ENCODE measurements at places on chromosomes 7 and 10.

- DNase-seq = no peak
Observed at GRCh38 chr10:48839809-48840679, 99.6 kb downstream of the LRRC18 start.

- DNase-seq = no peak
Observed at GRCh38 chr10:68492118-68492517, 20.3 kb upstream of the DNA2 start.

- DNase-seq = no peak
Observed at GRCh38 chr10:712575-712974, 23.1 kb upstream of the DIP2C start.

- no peak for DNase-seq
Observed at GRCh38 chr7:55135462-55135861, 116.6 kb downstream of the EGFR start.

DNA sequence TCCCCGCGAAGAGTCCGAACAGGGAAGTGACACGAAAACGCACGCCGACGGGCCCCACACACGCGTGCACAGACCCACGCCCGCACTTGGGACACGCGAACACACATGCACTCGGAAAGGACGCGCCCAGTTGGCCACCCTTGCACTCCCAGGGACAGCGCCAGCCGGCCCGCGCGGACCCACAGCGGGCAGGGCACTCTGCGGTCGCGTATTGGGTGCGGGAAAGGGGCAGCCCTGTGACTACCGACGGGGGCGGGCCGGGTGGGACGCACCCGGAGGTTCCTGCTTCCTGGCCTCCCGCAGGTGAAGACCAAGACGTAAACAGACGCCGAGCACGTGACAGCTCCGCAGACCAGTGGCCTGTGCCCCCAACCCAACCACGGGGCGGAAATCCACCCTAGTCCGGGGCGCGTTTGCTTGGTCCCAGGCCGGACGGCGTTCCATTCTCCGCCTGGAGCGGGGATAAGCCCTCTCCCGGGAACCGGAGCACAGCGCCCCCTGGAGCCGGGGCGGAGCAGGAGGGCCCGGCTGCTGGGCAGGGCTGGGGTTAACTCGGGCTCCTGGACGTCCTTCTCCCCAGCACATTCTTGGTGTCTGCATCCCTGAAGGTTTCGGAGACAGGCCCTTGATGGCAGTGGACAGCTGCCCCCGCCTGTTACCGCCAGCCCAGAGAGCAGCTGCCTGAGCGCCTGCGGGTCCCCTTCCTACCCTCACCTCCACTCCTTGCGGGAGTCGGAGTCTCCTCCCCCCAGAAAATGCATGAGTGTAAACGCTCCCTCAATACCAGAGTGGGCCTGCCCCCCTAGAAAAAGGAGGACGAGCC, 2.0 kb upstream of the LZTS2 start:
- DNase-seq = peak; percentile 53

DNA sequence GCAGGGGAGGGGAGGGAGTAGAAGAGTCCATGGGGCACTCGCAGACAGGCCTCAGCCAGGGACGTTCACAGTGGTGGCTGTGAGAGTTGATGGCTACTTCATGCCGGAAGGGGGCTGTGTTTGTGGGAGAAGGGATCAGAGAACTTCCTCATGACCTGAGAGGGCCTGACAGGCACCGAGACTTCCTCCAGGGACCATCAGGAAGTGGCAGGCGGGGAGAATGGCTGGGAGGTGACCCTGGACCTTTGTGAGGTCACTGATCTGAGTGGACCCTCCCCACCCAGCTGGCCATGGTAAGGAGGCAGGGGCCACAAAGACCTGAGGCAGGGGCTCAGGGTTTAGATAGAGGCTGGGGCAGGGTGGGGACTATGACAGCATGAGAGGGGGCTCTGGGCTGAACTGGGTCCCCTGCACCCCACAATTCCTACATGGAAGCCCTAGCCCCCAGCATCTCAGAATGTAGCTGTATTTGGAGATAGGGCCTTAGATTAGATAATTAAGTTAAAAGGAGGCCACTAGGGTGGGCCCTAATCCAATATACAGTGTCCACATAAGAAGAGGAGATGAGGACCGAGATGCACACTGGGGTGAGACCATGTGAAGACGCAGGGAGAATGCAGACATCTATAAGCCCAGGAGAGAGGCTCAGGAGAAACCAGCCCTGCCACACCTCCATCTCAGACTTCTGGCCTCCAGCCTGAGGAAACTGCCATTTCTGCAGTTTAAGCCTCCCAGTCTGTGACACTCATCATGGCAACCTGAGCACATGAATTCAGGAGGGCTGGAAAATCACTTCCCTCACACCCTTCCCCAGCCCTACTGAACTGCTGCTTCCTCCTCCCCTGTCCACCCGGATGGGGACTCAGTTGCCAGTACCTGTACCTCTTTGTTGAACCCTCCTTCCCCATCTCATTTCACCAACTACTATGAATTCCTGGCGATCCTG, 273.9 kb upstream of the ZNF32 start:
- DNase-seq = no peak

DNA sequence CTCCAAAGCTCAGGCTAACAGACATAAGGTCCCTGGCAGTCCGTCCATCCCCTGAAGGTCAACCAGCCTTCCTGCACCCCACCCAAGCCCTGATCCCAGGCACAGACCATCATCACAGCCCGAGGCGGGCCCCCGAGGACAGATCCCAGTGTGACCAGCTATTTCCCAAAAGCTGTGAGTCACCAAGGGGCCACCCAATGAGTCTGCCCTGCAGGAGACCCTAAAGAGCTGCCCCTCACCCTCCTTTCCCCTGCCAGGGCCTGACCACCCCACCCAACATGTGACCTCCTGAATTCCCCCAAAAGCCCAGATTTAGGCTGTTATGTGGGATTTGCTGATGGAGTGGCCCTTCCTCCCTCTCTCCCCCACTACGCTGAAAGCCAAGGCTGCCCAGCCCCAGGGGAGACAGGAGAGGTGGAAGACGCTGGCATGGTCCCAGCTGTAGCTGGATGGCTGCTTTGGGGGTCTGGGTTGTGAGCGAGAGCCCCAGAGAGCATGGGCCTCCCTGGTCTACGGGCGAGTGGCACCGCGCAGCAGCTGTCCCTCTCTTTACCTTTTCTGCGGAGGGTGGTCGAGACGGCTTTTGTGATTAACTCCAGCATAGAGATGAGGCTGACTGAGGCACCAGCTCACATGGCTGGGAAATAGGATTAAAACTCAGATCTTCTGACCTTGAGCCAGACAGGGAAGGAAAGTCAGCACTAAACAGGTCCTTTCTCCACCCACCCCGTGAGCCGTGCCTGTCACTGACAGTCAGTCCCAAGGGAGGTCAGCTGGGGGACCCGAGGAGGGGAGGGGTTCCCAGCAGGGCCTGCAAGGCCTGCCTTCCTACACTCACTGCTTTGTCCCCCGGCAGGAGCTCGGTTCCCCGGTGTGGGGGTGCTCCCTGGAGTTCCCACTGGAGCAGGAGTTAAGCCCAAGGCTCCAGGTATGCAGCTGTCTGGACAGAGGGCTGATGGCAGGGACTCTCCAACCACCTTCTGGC, 16.7 kb downstream of the ELN start:
- no peak for DNase-seq

GRCh38 chr7:73770002-73770859, at the start of gene CLDN3:
CLDN3 (minus strand) TSS chr7:73770270; CDS start chr7:73770049, 221 bp downstream.
- no peak for DNase-seq

DNA sequence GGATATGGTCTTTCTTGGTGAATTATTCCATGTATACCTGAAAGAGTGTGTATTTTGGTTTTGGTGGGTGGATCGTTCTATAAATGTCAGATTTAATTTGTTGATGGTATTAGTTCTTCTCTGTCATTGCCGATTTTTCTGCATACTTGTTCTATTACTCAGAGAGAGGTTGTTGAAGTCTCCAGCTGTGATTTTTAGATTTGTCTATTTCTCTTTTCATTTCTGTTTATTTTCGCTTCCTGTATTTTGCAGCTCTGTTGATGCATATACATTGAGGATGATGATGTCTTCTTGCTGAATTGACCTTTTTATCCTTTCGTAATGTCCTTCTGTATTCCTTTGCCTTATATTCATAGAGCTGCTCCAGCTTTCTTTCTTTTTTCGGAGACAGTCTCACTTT, 12.1 kb upstream of the BHLHA15 start:
- no peak for DNase-seq

- peak; percentile 83 for DNase-seq
Observed at GRCh38 chr7:46781901-46782439, 799.9 kb downstream of the TNS3 start.

- DNase-seq = no peak
Observed at GRCh38 chr10:103837370-103838069, 17.9 kb downstream of the SH3PXD2A start.

DNA sequence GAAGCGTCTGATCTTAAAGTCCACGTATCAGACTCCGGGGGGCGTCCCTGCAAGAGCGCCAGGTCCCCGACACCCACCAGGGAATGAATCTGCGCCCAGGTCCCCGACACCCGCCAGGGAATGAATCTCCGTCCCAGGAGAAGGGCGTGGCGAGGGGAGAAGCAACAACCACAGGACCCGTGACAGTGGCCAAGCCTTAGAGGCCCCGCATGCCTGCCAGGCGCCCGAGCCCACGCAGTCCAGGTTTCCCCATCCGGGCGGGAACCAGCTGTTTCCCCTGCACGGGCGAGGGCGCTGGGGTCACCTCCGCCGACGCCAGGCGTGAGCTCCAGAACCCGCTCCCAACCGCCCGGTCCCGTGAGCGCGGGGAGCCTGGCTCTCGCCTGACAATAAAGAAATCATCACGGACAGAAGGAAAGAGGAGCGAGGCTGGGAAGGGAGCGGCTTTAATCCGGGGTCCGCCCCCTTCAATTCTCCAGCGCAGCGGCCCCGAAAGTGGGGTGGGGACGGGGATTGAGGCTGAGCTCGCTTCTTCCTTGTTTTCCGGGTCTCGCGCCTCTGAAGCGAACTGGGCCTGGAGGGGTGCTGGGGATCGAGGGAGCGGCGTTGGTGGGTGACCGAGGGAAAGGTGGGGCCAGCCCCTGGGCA, 29.0 kb upstream of the BMS1 start:
- DNase-seq = no peak

GRCh38 chr10:93438613-93439253, 43.4 kb downstream of the MYOF start:
- DNase-seq = peak; percentile 24

GRCh38 chr10:59621771-59622170, 87.9 kb downstream of the SLC16A9 start:
- DNase-seq = no peak

- no peak for DNase-seq
Observed at GRCh38 chr7:155337946-155338631, 40.4 kb downstream of the INSIG1 start.

DNA sequence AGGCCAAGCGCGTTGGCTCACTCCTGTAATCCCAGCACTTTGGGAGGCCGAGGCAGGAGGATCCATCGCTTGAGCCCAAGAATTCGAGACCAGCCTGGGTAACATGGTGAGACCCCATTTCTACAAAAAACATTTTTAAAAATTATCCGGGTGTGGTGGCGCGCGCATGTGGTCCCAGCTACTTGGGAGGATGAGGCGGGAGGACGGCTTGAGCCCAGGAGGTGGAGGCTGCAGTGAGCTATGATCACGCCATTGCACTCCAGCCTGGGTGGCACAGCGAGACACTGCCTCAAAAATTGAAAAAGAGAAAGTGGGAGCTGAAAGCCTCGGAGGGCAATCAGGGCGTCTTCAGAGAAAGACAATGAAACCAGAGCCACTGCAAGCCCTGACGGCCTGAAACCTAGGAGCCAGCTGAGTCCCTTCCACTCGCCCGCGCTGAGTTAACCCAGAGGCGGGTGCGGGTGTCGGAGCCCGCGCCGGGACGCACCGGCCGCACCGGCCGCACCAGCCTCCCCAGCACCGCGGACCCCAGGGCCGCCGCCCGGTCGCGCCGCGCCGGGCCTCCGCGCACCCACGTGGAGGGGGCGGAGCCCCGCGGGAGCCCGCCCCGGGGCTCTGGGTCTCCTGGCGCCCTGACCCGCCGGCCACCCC, 22.4 kb downstream of the ZFAND2A start:
- DNase-seq = no peak

- DNase-seq = no peak
Observed at GRCh38 chr7:564176-564865, 44.7 kb upstream of the PDGFA start.

DNA sequence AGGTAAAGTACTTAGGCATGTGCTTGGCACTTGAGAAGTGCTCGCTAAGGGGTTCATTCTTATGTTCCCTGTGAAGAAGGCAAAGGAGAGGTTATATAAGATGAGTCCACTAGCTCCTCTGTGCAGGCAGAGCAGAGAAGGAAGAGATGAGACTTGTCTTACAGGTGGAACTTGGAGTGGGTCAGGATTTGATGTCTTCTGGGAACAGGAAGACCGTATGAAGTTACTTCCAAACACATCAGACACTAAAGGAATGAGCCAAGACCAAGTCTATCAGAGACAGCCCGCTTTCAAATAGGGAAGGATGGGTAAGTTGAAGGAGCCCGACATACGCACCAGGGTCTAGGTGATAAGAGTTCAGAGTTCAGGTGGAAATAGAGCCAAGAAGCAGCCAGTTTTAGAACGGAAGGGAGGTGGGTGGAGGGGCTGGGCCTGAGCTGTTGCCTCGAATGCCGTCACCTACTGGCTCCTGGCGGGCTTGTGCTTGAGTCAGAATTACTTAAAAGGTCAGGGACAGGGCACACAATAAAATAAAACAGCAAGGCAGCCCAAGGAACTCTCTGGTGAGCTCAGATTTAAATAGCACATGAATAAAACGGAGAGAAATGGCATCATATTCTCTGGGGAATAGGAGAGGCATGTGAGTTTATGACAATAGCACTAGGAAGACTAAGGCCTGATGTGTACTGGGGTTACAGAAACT, 56.1 kb upstream of the GRB10 start:
- peak; percentile 96 for DNase-seq

DNA sequence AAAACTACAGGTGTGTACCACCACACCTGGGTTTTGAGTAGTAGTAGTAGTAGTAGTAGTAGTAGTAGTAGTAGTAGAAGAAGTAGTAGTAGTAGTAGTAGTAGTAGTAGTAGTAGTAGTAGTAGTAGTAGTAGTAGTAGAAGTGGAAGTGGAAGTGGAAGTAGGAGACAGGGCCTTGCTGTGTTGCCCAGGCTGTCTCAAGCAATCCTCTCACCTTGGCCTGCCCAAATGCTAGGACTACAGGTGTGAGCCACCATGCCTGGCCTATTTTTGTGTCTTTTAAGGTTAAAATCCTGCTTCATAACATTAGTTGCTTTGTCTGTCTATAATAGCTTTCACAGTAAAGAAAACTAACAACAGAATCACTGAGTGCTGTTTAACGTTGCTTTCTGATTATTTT, 111.7 kb downstream of the PODXL start:
- DNase-seq = no peak

DNA sequence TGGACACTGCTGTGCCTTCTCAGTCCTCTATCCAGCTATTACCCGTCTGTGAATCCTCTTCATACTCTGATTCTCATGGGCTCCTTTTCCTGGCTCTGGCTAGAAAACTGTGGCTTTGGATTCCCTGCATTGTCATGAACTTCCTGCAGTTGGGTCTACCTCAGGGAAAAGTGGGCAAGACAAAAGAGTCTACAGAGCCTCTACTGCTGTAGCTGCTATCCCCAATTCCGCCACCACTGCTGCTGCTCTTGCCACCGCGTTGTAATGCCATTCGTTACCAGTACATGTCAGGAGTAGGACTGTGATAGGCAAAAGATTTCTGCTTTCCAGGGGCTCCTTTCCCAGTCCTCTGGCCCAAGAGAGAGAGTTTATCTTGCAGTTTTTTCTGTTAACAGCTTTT, 23.9 kb upstream of the PPP1R17 start:
- no peak for DNase-seq
